ENCODE measurements at places on chromosomes 1 and 21. TPM values are rescaled to one million over a fixed set of nuclear protein-coding genes. Genes with fewer than 3 reads are reported as not detected.

DNA sequence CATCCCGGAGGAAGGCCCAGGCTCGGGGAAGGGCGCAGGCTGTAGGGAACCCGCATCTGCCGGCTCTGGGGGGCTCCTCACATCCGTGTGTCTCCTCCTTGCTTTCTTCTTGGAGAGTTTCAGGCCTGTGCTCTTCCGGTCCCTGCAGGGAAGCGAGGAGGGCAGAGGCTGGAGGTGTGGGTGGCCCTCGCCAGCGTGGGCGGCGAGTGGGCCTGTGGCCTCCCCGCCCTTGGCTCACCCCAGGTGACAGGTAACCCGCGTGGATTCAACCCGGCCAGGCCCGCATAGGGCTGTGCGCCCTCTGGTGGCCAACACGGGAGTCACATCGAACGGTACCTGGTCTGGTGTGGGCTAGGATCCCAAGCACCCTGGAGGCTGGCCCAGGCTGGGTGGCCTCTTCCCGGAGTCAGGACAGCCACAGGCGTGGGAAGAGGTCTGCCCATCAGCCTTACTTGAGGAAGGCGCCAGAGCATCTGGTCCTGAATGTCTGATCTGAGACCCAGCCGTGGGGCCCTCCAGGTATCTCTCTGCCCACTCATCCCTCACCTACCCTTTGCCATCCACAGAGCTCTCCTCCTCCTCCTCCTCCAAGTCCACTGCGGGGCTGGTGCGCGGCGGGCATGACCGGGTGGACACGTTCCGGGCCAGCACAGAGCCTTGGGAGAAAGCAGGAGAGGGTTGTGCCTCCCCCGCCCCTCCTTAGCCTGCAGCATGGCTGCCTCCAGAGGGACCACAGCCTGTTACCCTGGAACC is 9.6 kb upstream of the TNFRSF25 start:
- no peak overlapping the region for H3K27ac ChIP-seq
- no peak overlapping the region for H3K4me3 ChIP-seq
- no peaks in the 10 kb centered on the region for H3K27me3 ChIP-seq
- peaks cover 7% of the 10 kb centered on the region for H3K4me1 ChIP-seq
- DNase-seq: no peak

DNA sequence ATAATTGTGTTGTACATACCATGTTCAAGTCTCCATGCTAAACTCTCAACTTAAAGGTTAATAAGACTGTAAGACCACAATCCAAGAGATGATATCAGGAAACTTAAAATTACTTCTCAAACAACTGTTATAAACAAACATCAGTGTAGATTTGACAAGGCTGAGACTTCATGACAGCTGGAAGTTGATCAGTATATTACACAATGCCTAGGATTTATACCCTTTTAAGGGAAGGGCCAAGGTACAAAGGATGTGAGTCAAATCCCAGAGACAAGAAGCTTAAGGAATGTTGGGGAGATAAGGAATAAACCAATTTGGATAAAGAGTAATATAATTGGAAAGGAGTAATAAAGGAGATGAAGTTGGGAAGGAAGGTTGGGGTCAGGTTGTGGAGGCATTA is 98.8 kb downstream of the LBR start:
- no peak overlapping the region for H3K27ac ChIP-seq
- no peaks in the 10 kb centered on the region for H3K36me3 ChIP-seq
- no peaks in the 10 kb centered on the region for H3K27me3 ChIP-seq
- H3K4me1 ChIP-seq: no peaks in the 10 kb centered on the region

DNA sequence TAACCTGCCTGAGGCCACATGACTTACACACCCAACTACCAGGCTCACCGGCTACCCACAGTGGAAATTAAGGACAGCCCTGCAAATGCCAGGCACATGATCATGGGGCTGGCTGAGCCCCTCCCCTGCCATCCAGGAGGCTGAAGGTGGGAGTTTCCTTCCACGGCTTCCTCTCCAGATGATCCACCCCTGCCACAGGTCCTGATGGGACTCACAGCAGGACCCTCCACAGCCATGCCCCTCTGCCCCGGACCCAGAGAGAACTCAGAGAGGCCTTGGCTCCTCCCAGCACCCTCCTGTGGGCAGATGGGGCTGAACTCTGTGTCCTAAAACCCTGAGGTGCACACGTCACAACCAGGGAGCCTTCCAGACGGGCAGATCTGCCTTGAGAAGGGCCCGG is 29.1 kb upstream of the CASZ1 start:
- peaks cover 38% of the 10 kb centered on the region for H3K27me3 ChIP-seq
- H3K4me3 ChIP-seq: no peak overlapping the region
- peaks cover 10% of the 10 kb centered on the region for H3K4me1 ChIP-seq

DNA sequence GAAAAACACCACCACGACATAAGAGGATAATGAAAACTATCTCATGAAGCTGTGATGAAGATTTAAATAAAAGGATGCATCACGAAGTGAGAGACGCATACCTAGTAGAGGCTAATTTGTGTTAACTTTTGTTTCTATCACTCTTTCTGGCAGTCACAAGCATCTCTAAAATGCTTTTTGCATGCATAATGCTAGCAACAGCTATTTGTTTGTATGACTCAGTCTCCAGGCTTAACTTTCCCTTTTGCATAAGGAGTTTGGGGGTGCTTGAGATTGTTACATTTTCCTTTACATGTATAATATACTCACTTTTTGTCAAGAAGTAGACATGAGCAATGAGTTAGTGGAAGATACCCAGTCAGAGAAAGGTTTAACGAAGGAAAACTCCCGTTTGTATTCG is 385.4 kb downstream of the DISC1 start:
- no peaks in the 10 kb centered on the region for H3K36me3 ChIP-seq
- no peak overlapping the region for H3K27ac ChIP-seq
- no peaks in the 10 kb centered on the region for H3K27me3 ChIP-seq
- H3K4me1 ChIP-seq: peaks cover 6% of the 10 kb centered on the region
- no peak overlapping the region for H3K4me3 ChIP-seq
- DNase-seq: no peak

RXFP4 gene
- not detected for total RNA-seq

DNA sequence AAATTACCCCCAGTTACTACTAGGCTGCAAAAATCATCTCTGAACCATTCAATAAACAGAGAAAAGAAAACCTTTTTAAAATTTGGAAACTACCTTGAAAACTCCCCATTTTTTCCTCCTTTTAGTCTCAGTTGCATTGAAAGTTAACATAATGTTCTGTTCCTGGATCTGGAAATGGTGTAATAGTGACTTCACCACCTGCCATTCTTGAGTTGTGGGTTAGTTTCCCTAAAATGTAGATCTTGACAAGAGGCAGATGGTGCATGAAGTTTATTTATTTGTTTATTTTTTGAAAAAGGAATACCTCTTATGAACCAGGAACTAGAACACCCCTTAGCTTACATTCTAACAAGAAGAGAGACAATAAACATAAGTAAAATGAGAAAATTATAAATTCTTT is 72.8 kb downstream of the ATF6 start:
- H3K27me3 ChIP-seq: no peaks in the 10 kb centered on the region
- no peak overlapping the region for H3K4me3 ChIP-seq
- H3K27ac ChIP-seq: no peak overlapping the region
- H3K4me1 ChIP-seq: no peaks in the 10 kb centered on the region

- H3K4me3 ChIP-seq: no peak overlapping the region
- H3K36me3 ChIP-seq: no peaks in the 10 kb centered on the region
- H3K27me3 ChIP-seq: no peaks in the 10 kb centered on the region
- no peak overlapping the region for H3K27ac ChIP-seq
Measured at GRCh38 chr1:55578646-55579045, 363.5 kb upstream of the USP24 start.

GRCh38 chr1:14972107-14972506 is 181.4 kb upstream of the TMEM51 start:
- H3K36me3 ChIP-seq: peaks cover 11% of the 10 kb centered on the region
- H3K27ac ChIP-seq: no peak overlapping the region
- no peaks in the 10 kb centered on the region for H3K27me3 ChIP-seq
- no peak overlapping the region for H3K4me3 ChIP-seq
- peaks cover 17% of the 10 kb centered on the region for H3K4me1 ChIP-seq

DMRTA2 gene
- 0.61 TPM for total RNA-seq

VHLL gene
- 0.50 TPM for total RNA-seq

- DNase-seq: no peak
- H3K4me1 ChIP-seq: peaks cover 21% of the 10 kb centered on the region
- no peaks in the 10 kb centered on the region for H3K36me3 ChIP-seq
- H3K27me3 ChIP-seq: peaks cover 1% of the 10 kb centered on the region
- no peak overlapping the region for H3K27ac ChIP-seq
Measured at GRCh38 chr21:41364308-41364707, 2.5 kb downstream of the MX2 start.

All from spinal cord (tissue), 10 donors.